ENCODE measurements at places on chromosomes 2 and 18.

DNA sequence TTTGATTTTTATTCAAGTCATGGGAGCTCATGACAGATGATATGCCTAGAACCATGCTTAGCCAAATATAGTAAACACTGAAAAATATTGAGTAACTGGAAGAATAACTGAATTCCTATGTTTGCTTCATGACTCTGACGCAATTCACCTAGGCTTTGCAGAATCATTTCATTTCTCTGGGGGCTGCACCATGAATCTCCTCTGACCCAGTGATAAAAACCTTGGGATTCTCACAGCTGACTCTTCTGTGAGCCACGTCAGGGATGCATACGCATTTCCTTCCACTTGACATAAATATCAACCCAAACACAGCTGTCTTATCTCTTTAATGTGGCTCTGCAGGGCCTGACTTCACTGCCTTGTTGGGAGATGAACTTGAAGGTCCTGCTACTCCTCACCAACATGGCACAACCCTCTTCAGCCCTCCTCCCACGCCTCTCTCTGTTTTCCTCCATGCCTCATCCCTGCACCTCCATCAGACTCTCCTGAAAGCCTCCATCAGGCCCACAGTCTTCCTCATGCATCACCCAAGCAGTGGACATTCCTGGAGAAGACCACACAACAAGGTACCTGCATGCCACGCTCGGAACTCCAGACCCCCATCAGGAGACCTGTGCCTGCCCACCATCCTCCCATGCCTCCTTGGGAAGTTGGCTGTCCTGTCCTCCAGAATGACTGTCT, 29.8 kb downstream of the COL6A3 start:
- no peak for DNase-seq

- DNase-seq: no peak
These were observed 98.5 kb upstream of the DOCK10 start for GRCh38 chr2:225140723-225141122.

GRCh38 chr2:203621981-203622515, 84.4 kb upstream of the CD28 start:
- DNase-seq: no peak

GRCh38 chr2:241061275-241061674, 40.8 kb downstream of the MTERF4 start:
- DNase-seq: no peak

DNA sequence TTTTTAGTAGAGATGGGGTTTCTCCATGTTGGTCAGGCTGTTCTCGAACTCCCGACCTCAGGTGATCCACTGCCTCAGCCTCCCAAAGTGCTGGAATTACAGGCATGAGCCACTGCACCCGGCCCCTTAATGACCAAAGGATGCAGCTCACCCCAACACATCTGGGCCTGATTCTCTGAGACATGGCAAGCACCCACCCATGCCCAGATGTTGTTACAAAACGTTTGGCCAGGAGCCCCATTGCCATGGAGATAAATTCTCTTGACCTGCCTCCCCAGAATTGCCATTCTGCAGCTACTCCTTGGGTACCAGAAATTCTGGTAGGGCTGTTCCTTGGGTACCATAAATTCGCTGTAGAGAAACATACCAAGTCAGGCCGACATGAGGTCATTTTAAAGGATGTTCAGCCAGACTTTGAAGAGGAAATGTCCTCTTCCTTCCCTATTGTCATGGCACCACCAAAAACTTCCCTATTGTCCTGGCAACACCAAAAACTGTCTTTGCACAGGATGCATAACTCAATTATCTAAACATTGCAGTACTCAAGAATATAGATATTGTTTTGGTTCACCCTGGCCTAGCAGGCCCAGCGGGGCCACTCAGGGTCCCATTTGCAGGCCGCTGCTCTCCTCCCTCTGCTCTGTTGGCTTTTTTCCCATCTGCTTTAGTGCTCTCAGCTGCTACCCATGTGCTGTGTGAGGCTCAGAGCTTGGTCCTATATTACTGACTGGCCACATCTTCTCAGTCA, 160.9 kb upstream of the TTC39C start:
- peak; percentile 41 for DNase-seq

DNA sequence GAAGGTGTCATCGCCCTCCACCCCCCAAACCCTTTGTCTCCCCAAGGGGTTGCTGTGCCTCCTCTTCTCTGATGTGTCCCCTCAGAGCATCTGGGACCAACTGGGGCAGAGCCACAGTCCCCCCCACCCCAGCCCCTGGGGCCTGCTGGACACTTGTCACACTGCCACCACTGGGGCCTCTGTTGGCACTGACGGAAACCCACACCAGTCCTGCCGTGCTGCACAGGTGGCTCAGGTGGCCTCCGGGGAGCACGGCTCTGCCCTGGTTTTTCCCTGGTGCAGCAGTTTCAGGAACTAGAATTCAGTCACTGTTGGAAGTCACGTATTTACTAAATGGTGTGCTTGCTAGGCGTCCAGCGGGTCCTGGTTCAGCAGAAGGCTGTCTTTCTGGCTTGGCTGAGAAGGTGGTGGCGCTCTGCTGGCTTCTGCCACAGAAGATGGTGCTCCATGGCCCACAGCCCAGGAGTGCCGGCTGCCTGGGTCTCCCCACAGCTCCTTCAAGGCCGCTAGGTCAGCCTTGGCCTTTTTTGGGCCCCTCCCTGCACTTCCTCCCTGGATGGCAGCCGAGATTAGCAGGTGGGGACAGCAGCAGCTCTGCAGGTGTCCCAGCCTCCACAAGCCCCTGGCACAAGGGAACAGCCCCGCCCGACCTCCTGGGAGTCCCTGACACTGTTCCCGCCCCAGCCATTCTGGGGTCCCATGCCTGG, 18.6 kb upstream of the KLHL30 start:
- no peak for DNase-seq

DNA sequence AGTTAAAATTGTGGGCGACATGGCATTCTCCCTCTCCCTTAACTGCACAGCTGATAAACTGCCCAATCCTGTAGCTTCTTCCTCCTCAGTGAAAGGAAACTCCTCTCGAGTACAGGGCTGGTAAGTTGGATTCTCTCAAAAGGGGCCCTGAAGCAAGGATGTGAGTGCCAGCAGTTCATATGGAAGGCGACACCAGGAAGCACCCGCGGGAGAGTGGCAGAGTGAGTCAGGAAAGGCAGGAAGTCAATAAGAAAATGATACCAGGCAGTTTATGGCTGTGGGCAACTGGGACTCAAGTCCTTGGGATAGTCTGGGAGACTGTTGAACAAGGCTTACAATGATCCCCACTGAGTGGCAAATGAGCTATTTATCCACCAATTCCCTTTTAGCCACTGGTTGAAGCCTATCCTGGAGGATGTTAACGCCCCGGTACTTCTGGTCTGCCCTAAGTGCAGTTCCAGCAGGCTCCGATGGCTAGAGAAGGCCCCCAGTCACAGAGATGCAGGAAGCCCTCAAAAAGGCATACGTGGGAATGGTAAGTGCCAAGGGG, 34.8 kb downstream of the ABHD3 start:
- no peak for DNase-seq

- no peak for DNase-seq
These were observed 19.2 kb downstream of the ODC1 start for GRCh38 chr2:10428924-10429323.

- DNase-seq: no peak
These were observed 728.6 kb upstream of the CDH2 start for GRCh38 chr18:28905509-28905908.

GRCh38 chr2:181458871-181459270, 1.7 kb downstream of the ITGA4 start:
- peak; percentile 22 for DNase-seq

DNA sequence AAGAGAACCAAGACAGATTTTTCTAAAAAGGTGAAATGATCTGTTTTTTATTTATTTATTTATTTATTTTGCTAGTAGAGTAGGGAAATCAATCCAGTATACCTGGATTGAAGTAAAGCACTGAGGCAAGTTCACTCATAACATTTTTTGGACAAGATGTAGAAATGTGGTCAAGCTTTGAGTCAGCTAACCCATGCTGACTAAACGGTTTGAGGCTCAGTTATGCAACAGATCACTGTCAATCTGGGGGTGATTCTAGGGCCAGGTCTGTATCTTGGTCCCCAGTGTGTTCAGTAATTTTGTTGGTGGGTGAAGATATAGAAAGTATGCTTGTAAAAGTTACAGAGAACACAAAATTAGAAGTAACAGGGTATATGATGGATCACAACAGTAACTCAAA, 60.2 kb downstream of the RMDN2 start:
- DNase-seq: peak; percentile 45

- DNase-seq: no peak
These were observed 104.3 kb upstream of the RAB12 start for GRCh38 chr18:8504880-8505435.

DNA sequence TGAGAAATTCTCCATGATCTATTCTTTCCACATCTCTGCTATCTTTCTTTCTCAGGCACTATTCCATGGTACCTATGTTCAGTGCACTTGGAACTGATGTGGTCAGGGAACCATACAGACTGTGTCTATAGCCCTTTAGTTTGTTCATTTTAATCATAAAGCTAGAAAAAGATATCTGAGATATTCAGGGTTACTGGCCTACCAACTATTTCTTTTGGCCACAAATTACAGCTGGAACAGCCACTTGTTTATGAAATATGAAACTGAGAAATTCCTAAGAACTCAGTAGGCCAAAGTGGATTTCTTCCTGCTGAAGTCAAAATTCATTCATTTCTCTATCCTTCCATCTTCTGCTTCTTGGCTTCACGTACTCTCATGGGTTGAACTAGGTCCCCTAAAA, 22.8 kb upstream of the LYPD1 start:
- no peak for DNase-seq

GRCh38 chr2:66805016-66805865, 370.3 kb downstream of the MEIS1 start:
- DNase-seq: no peak

- DNase-seq: no peak
These were observed 13.3 kb upstream of the MSH2 start for GRCh38 chr2:47389692-47390091.

DNA sequence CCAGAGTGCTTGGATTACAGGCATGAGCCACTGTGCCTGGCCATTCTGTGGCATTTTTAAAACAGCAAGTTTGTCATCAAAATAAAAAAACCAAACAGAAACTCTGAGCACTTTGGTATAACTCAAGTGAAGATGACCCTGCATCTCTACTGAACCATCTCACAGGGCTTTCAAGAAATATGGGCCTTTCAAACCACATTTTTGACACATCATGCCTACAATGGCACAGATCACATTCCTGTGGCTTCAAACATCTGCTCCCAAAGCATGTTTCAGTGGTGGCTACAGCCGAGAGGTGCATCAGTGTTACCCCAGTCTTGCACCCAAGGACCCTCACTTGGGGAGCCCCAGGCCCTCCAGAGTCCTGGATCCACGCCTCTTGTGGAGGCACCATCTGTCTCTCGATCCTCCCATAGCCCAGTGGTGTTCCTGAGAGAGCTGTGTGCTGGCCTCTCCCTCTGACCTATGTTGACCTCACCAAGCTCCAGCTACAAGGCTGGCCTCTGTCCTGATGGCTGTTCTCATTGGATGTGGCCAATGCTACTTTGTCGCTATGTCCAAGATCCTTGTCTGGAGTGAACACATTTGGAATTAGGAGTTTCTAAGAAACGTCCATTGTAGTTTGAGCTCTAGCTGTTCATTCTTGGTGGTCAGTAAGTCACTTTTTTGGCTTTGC, 55.2 kb upstream of the RALBP1 start:
- DNase-seq: no peak

DNA sequence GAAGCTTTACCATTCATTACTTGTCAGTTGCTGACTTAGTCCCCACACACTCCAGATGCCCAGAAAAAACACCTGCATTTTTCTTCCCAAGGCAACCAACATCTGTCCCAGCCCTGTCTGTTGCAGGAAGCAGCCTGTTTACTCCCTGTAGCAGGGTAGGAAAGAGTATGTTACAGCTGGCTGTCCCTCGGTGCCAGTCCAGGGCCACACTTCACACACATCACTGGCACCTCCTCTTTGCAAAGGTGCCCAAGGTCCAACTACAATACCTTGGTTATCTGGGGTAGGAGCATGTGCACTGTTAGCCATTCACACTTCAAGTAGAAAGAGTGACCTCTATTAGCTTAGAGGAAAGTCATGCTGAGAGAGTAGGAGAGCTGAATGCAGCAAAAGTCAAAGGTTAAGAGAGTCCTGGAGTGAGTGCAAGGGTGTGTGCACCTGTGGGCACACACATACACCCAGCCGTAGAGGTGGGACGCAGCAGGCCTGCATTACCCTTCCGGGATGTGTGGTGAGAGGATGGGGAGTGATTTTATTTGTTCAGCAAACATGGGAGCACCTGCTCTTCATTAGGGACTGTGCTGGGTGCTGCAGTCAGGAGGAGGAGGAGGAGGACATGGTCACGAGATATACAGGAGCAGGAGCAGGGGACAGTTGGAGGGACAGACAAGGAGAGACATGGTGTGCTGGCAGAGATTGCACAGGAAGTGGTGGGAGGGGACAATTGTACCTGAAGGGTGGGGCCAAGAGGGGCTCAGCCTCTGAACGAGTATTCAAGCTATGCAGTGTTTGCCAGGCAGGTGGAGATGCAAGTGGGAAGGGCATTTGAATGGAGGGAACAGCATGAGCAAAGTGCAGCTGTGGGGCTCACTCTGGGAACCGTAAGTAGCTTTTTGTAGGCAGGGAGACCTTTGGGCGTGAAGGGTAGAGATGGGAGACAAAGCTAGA, 69.8 kb downstream of the TSN start:
- no peak for DNase-seq

DNA sequence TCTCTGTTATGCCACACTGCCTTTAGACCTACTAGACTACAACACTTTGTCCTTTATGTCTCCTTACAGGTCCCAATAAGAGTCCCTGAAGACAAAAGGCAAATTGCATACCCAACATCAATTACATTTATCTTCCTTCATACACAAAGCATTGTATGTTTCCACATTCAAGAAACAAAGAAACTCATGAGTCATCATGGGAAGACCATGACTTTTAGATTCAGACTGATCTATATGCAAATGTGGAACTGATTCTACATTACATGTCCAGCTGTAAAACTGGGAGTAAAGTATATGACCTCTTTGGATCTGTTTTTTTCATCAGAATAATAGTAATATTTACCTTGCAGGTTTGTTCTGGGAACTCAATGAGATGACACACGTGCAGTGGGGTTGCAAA, 25.2 kb upstream of the HNMT start:
- peak; percentile 38 for DNase-seq

GRCh38 chr2:234420408-234420807, 76.5 kb downstream of the ARL4C start:
- DNase-seq: no peak

- no peak for DNase-seq
These were observed 42.6 kb downstream of the GALNT1 start for GRCh38 chr18:35624146-35624545.

- no peak for DNase-seq
These were observed 86.3 kb downstream of the SEMA4F start for GRCh38 chr2:74740395-74740740.

DNA sequence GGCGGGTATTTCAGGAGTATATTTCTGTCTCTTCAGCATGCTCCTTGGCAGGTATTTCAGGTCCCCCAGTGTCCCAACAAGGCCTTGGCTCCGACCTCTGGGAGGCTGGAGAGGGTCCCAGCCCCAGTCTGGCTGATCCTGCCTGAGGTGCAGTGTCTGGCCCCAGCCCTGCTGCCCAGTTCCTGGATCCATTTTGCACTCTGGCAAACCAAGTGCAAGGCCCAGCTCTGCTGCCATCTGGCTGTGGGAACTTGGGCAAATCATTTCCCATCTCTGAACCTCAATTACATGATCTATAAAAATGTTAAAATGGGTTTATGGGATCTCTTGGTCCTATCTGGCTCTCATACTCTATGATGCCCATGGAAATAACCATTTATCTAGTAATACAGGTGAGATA, 63.6 kb downstream of the ZBTB7C start:
- DNase-seq: peak; percentile 23

All from inflammatory macrophage treated with lipopolysaccharide for 1 hour (primary cell).